Left ventricle myocardium inferior (tissue), 1 donor: ENCODE measurements at places on chromosomes 2 and 18.

DNA sequence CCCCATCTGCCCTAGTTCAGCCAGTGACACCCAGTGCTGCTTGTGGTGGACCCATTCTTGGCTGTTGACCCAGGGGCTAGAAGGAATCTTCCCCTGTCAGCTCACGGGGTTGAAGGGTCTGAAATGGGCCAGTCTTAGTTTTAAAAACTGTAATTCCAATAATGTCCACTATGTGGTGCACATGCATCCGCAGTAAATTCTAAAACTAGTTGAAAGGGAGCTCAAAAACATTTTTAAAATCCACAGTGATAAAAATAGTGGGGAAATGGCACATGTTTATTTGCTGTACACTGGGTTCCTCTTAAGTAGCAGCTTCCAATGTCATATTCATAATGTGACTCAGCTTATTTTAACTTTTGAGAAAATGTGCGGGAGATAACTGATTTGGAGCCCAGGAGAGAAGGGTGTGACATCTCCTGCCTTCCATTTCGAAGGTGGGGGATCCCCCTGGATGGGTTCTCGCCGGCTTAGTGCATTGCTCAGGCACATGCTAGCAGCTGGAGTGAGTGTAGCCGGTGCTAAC, 32.8 kb downstream of the GRHL1 start:
- DNase-seq = no peak

- no peak for DNase-seq
Measured at GRCh38 chr2:182048088-182048487, 62.4 kb downstream of the PPP1R1C start.

DNA sequence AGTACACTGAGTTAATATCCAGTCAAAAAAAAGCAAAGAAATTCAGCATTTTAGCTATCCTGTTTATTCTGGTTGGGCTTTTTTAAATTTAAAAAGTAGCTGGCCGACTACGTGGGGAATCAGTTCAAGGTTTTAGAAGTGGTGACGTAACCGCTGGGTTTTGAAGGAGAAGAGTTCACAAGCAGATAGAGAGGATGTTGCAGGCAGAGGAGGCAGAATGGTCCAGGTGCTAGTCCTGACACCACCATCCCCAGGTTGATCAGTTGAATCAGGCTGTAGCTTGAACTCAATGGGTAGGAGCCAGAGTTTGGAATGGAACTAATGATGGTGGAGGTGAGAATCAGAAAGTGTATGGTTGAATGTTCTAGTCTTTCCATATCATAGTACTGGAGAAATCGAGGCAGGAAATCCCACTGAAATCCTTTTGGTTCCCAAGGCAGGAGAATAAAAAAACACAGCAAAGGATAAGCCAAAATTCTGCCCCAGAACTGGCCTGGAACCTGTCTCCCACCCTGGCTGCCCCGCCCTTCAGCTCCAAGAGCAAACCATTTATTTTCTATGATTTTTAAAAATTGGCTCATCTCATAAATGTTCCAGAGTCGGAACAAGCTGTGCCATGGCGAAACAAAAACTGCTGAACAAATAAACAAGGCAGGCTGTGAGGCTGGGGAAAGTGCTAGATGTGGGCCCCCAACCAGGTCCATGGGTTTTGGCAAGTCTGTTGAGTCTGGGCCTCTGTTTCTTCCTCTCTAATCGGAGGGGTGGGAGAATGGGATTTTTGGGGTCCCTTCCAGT, 44.0 kb downstream of the SLC4A1AP start:
- DNase-seq = no peak

DNA sequence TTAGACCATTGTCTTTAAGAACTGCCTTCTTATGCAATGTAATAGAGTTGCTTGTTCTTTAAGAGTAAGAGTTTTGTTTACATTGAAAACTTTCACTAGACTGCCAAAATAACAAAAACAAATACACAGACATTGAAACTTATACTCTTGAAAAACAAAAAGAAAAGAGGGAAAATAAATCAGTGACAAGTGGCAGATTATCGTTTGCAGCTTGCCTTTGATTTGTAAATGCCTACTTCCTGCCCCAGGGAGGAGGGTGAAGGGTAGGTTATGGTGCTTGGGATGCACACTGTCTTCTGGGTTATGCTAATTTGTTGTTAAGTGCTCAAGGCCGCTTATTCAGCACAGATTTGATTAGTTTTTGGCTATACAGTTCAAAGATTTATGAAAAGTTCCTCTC, 198.7 kb downstream of the TGIF1 start:
- DNase-seq = no peak

- DNase-seq = no peak
Measured at GRCh38 chr18:29749704-29750103, 1292.8 kb downstream of the DSC3 start.

DNA sequence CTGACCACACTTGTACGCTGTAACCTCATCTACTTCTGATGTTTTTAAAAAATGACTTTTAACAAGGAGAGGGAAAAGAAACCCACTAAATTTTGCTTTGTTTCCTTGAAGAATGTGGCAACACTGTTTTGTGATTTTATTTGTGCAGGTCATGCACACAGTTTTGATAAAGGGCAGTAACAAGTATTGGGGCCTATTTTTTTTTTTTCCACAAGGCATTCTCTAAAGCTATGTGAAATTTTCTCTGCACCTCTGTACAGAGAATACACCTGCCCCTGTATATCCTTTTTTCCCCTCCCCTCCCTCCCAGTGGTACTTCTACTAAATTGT, 2.1 kb downstream of the RHOB start:
- DNase-seq = no peak
